Activated B cell treated with CpG ODN at 0.5 μM for 24 hours (primary cell): ENCODE measurements at places on chromosomes 2 and 18. TPM values are rescaled to one million over a fixed set of nuclear protein-coding genes. Genes with fewer than 3 reads are reported as not detected.

- DNase-seq = no peak
- H3K4me1 ChIP-seq = peaks cover 7% of the 10 kb centered on the region
- H3K36me3 ChIP-seq = no peaks in the 10 kb centered on the region
- H3K27me3 ChIP-seq = peaks cover 38% of the 10 kb centered on the region
- H3K27ac ChIP-seq = no peak overlapping the region
- no peak overlapping the region for H3K4me3 ChIP-seq
These were observed 16.6 kb upstream of the E2F6 start for GRCh38 chr2:11482473-11483035.

DNA sequence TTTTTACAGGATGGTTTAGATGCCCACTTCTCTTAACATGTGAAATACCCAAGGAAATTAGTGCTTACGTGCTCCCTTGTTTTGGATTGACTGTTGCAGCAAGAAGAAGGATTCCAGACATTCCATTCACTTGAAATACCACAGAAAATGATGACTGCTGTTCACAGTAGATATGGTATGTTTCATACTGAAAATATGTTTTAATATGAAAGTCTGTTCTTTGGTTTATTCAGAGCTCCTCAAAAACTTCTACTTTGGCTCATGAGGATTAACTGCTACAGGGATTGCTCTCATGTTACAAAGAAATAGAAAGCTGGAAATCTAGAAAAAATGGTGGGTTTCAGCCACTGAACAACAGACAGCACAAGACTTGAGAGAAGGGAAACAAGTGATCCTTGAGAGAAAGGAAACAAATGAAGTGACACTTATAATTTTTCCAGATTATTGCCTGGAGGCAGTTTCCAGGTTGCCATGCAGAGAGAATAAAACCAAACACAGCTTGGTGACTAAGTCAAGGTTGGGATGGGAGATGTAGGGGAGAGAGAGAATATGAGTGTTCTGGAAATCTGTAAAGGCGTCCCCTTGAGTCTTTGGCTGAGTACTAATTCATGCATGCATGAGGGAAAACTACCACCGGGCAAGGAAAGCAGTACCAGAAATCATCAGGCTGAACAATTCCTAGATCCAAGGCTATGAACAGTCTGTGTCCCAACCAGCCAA, 348.1 kb downstream of the CLIP4 start:
- H3K27me3 ChIP-seq = peaks cover 8% of the 10 kb centered on the region
- no peak overlapping the region for H3K4me3 ChIP-seq
- H3K27ac ChIP-seq = no peak overlapping the region
- no peaks in the 10 kb centered on the region for H3K4me1 ChIP-seq

DNA sequence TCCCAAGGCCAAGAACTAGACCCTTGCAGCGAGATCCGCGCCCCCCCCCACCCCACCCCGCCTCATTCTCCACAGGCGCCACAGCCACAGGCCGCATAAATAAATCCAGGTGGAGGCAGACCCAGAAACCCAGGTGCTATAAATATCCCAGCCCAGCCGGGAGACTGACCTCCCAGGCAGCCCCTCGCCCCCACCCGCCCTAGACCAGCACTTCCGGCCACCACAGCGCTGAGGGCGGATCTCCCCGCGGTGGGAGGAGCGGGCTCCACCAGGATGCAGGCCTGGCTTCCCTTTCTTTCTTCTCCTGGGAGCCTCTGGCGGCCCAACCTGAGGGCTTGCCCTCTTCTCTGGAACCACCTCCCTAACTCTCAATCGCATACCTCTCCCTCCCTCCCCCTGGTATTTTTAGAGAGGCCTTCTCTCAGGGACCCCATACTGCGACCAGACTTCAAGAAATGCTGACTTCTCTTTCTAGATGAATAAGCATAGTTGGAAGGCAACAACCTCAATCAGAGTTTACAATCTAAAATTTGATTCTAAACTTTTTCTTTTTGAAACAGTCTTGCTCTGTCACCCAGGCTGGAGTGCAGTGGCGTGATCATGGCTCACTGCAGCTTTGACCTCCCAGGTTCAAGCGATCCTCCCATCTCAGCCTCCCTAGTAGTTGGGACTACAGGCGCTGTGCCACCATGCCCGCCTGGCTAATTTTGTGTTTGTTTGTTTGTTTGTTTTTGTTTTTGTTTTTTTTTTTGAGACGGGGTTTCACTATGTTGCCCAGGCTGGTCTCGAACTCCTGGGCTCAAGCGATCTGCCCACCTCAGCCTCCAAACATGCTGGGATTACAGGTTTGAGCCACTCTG, 55.0 kb downstream of the PKDCC start:
- no peaks in the 10 kb centered on the region for H3K36me3 ChIP-seq
- peak; percentile 32 for DNase-seq
- no peak overlapping the region for H3K27ac ChIP-seq
- no peaks in the 10 kb centered on the region for H3K27me3 ChIP-seq

DNA sequence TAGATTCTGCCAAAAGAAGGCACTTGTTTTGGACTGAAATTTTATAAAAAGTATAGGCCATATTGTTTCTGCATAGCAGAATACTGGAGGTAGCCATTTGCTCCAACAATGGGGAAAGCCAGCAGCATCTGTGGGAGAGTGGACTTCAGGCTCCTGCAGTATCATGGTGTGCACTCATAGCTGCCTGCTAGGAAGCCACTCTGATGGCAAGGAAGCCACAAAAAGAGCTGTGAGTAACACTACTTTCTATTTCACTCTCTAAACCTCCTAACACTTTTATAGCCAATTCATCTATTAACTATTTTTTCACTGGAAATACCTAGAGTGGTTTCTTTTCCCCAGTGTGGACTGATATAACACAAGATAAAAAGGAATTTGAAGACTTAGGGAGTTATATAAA, 144.4 kb upstream of the KCNJ3 start:
- H3K36me3 ChIP-seq = no peaks in the 10 kb centered on the region
- no peak for DNase-seq
- no peaks in the 10 kb centered on the region for H3K4me1 ChIP-seq
- no peak overlapping the region for H3K4me3 ChIP-seq

DNA sequence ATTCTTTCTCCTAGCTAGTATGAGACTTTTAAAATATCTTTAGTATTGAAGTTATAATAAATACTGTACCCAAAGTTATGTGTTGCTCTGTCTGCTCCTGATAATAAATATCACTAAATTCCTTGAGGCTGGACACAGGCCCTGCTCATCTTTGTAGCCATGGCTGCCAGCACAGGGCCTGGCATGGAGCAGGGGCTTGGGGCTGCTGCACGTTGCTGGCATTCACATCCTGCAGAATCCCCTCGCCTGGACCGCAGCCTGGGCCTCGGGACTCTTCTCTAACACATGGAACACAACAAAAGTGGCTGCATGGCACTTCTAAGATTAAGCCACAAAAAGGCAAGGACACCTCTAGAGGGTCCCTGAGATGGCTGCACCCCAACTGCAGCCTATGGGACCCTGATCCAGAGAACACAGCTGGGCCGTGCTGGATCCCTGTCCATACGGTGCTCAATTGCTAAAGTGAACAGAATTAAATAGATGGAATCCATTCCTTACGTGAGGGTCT, 477.5 kb upstream of the MYT1L start:
- no peaks in the 10 kb centered on the region for H3K36me3 ChIP-seq
- no peak overlapping the region for H3K27ac ChIP-seq
- no peak for DNase-seq
- no peaks in the 10 kb centered on the region for H3K4me1 ChIP-seq

- no peak overlapping the region for H3K4me3 ChIP-seq
- no peaks in the 10 kb centered on the region for H3K4me1 ChIP-seq
- H3K27ac ChIP-seq = no peak overlapping the region
- DNase-seq = no peak
These were observed 141.0 kb upstream of the BCL2L11 start for GRCh38 chr2:110979471-110980338.

DNA sequence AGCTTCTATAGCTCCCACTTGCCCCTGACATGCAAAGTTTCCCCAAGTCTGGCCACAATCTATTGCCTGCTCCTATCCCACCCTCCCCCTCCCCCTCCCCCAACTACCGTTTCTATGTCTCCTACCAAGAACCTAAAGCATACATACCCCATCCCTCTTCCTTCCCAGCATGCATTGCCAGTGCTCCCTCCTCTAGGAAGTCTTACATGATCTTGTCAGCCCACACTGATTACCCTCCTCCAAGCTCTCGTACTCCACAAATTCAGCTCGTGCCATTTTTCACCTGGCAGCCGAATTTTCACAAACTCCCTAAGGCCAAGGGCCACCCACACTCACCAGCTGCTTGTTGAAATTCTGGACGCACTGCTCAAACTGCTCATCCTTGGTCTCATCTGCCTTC, 30.7 kb downstream of the BIN1 start:
- H3K27ac ChIP-seq = peak overlapping the region; percentile 53
- H3K4me1 ChIP-seq = peaks cover 53% of the 10 kb centered on the region
- DNase-seq = no peak
- H3K27me3 ChIP-seq = no peaks in the 10 kb centered on the region

DNA sequence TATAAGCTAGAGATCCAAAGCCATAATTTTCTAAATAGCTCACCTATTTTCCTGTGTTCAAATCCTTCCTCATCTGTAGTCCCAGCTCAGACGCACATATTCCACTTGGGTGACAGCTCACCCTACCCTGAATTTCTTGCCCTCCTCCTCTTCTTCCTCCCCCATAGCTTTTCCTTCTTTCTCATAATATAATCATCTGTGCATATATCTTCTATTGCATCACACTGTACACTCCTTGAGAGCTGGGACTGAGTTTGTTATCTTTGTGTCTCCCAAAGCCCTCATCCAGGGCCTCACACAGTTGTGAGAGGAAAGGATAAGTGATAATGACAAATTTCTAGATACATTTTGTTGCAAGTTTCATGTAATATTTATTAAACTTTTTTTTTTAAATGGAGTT, 55.9 kb upstream of the RTN4 start:
- no peak overlapping the region for H3K4me3 ChIP-seq
- H3K4me1 ChIP-seq = peaks cover 2% of the 10 kb centered on the region
- DNase-seq = no peak
- H3K36me3 ChIP-seq = no peaks in the 10 kb centered on the region
- no peak overlapping the region for H3K27ac ChIP-seq

GRCh38 chr2:143258126-143258892, 129.1 kb downstream of the ARHGAP15 start:
- H3K4me1 ChIP-seq = peaks cover 75% of the 10 kb centered on the region
- H3K27ac ChIP-seq = peak overlapping the region; percentile 81
- no peak overlapping the region for H3K4me3 ChIP-seq
- no peak for DNase-seq

DNA sequence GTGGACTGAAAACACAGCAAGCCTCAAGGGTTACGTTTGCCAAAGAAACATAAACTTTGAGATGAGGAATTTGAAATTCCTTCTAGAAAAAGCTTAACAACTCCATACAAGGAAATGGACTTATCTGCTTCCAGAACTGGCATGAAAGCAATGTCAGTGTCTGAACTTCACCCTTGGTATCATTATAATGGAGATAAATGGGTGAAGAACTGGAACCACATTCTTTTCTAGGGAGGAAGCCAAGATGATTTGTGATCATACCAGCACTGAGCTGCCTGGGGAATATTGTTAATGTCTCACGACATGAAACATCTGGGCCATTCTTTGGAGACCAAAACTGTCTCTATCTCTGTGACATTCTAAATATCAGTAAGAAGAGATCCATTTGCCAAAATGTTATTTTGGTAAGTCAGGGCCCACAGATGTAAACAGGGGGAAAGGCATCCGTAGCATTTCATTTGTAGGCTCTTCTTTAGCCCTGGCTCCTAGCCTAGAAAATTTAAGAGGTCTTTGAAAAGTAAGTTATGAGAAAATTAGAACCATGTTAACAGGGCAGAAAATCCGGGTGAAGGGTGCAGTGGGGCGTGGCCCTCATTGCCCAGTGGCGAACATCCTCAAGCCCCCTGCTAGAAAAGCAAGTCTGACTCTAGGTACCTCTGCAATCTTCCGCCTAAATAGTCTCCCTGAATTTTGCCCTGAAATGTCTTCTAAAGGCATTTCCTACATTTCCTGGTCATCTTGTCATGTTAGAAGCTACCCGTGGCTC, 295.3 kb upstream of the EPAS1 start:
- H3K27ac ChIP-seq = no peak overlapping the region
- DNase-seq = no peak
- no peaks in the 10 kb centered on the region for H3K4me1 ChIP-seq
- H3K36me3 ChIP-seq = peaks cover 71% of the 10 kb centered on the region

- no peaks in the 10 kb centered on the region for H3K27me3 ChIP-seq
- DNase-seq = no peak
- H3K36me3 ChIP-seq = no peaks in the 10 kb centered on the region
- no peak overlapping the region for H3K4me3 ChIP-seq
These were observed 55.3 kb upstream of the TMEM163 start for GRCh38 chr2:134773759-134774742.

- H3K4me3 ChIP-seq = no peak overlapping the region
- no peaks in the 10 kb centered on the region for H3K36me3 ChIP-seq
- no peak for DNase-seq
- H3K27me3 ChIP-seq = no peaks in the 10 kb centered on the region
These were observed 183.9 kb upstream of the VRK2 start for GRCh38 chr2:57862727-57863126.

GRCh38 chr2:234571620-234572407, 74.9 kb upstream of the ARL4C start:
- peaks cover 79% of the 10 kb centered on the region for H3K4me1 ChIP-seq
- peak overlapping the region; percentile 73 for H3K27ac ChIP-seq
- DNase-seq = no peak
- H3K27me3 ChIP-seq = no peaks in the 10 kb centered on the region
- peak overlapping the region; percentile 36 for H3K4me3 ChIP-seq

GRCh38 chr2:173119069-173119807, 43.6 kb downstream of the MAP3K20 start:
- peaks cover 9% of the 10 kb centered on the region for H3K4me1 ChIP-seq
- no peaks in the 10 kb centered on the region for H3K27me3 ChIP-seq
- H3K36me3 ChIP-seq = no peaks in the 10 kb centered on the region
- no peak for DNase-seq
- no peak overlapping the region for H3K27ac ChIP-seq
- H3K4me3 ChIP-seq = no peak overlapping the region

- H3K4me1 ChIP-seq = peaks cover 29% of the 10 kb centered on the region
- H3K27ac ChIP-seq = no peak overlapping the region
- H3K4me3 ChIP-seq = peak overlapping the region; percentile 86
- no peak for DNase-seq
- H3K36me3 ChIP-seq = no peaks in the 10 kb centered on the region
- peaks cover 46% of the 10 kb centered on the region for H3K27me3 ChIP-seq
These were observed 9.0 kb upstream of the WNT10A start for GRCh38 chr2:218871345-218872302.

DNA sequence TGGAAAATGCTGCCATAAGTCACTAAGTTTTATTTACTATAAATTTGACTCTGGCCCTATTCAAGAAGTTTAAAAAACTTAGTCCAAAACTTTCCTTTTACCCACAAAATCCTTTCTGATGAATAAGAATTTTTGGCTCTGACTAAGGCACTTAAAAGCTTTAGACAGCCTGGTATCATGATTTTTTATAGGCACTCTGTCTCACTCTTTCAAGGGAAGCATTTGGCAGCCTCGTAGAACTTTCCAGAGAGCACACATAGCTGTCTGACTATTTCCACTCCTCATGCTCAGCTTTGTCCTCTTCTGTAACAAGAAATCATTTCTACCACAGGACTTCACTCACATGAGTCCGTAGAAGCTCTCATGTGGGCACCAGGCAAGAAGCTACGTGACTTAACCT, 32.3 kb upstream of the XDH start:
- H3K27ac ChIP-seq = no peak overlapping the region
- no peak for DNase-seq
- no peaks in the 10 kb centered on the region for H3K36me3 ChIP-seq
- H3K27me3 ChIP-seq = peaks cover 10% of the 10 kb centered on the region
- H3K4me3 ChIP-seq = no peak overlapping the region

The EVX2 gene
- not detected in 2 replicates for total RNA-seq

The MPP4 gene
- total RNA-seq = not detected in 2 replicates

The RFTN2 gene
- total RNA-seq = not detected in 2 replicates

The ADAM17 gene
- 34.3 and 39.5 TPM in 2 replicates for total RNA-seq

The GBX2 gene
- total RNA-seq = not detected in 2 replicates

The ANKRD30B gene
- total RNA-seq = not detected in 2 replicates

The COL6A3 gene
- 0.02 and 0.05 TPM in 2 replicates for total RNA-seq

The LCT gene
- not detected in 2 replicates for total RNA-seq

The PUM2 gene
- 94.9 and 110 TPM in 2 replicates for total RNA-seq

The LHCGR gene
- not detected in 2 replicates for total RNA-seq
